Mesenteric fat pad (tissue), 1 donor: ENCODE measurements at places on chromosomes 13 and 19. TPM values are rescaled to one million over a fixed set of nuclear protein-coding genes. Genes with fewer than 3 reads are reported as not detected.

GRCh38 chr13:48737689-48738088 is 84.0 kb downstream of the CYSLTR2 start:
- DNase-seq: no peak

DNA sequence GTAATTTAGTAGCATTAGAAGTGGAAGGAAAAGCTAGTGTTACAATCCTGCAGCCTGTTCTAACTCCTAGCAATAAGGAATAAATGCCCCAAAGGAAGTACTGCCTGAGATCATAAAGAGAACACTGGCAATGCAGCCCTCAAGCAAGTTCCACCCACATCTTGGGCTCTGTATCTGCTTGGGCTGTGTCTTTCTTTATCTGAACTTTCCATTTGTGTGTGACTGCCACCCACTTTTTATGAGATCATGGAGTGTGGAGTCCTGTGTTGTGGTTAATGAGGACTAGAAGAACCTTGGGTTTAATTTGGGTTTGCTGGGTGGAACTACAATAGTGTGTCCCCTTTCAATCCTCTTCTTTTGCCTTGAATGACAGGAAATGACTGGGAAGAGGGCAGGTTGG is 38.2 kb downstream of the RFXAP start:
- DNase-seq: no peak

DNA sequence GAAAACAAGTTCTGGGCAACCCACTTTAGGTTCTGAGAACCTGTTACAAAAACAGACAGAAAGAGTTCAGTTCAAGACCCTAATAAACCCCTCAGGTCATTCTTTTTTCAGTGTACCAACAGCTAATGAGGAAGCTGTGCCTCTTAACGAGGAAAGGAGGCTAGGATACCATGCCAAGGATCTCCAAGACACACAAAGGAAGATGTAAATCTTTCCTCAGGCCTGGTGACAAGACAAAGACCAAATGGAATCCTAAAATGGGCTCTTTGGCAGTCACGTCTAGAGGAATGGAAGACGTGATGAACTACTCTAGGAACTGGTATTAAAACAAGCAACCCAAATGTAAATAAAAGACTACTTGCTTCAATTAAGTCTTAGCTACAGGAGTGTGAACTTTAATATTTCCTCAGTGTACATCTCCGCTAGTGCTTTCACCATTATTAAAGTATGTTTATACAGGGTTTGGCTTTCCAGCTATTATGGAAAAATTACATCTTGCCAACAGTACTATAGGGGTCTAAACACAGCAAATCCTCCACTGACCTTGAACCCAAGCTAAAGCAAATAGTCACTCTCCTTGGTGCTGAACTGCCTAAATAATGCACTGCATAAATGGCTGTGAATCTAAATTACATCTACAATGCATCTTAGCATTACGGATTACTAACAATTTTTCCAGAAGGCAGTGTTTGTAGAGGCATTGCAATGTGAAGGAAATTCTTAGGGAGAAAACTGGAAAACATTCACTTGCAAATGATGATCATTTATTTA is 42.3 kb downstream of the ENOX1 start:
- DNase-seq: no peak

DNA sequence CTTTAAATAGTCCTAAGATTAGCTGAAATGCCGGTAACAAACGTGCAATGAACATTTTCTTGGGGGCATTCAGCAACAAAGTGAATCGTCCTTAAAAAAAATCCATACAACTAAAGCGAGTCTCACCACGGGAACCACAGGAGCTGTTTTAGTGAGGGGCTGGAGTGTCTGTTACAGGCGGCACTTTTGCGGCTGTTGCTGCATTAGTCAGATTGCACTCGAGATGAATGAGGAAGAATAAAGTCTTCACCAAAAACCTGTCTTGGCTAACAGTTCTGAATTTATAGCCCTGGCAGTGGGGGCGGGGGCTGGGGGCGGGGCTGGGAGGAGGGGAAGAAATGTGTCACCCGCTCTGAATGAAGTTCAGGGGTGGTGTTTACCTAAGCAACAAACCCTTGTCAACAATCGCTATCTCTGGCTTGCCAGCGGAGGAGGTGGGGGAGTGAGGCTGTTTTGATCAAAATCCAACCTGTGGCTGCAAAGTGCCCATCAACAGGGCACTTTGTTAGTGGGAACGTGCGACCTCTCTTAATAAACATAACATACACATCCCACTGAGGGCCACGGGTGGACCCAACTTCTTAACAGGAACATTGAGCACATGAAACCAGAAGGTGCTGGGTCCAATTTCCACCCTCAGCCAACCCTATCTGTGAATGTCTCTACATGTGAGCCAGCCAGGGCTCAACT is 44.5 kb downstream of the RFX2 start:
- DNase-seq: no peak

- DNase-seq: no peak
Observed at GRCh38 chr13:49063011-49063410, 87.3 kb downstream of the FNDC3A start.

DNA sequence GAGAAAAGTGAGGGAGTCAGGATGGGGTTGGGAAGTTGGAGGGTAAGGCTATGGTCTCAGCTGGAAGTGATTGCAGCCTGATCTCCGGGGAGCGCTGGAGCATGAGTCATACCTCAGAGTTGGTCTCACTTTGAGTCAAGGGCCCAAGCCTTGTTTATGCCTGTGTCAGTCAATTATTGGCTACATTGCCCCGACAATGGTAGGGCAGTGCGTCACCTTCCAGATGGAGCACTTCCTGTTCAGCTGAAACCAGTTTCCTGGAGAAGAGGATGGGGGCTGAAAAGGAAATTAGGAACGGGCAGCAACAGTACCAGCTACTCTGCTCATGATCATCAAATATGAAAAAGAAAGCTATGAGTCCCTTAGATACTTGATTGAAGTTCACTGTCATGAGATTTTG is 60.4 kb downstream of the ADGRE1 start:
- DNase-seq: no peak

ADAMTSL5 gene
- 1.8 TPM for total RNA-seq

KMT5C gene
- 6.8 TPM for total RNA-seq

DNA sequence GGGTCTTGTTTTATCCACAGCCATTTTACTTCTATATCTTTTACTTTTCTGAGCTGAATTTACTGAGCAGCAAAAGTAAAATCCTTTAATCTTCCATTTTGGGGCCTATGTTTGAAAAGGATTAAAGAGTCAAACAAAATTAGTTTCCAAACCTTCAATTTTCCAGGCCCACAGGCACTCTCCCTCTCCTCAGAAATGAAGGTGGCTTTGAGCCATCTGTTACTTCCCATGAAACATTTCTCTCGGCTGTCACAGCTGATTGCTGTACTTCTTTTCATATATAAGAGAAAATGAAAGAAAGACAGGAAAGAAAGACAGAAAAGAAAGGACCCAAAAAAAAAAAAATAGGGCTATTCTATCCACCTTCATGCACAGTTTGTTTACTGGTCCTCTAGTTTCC is 194.9 kb downstream of the LACC1 start:
- DNase-seq: no peak

LAIR2 gene
- 1.7 TPM for total RNA-seq

SIGLEC10 gene
- 5.2 TPM for total RNA-seq

CNFN gene
- total RNA-seq: 2.2 TPM

DNA sequence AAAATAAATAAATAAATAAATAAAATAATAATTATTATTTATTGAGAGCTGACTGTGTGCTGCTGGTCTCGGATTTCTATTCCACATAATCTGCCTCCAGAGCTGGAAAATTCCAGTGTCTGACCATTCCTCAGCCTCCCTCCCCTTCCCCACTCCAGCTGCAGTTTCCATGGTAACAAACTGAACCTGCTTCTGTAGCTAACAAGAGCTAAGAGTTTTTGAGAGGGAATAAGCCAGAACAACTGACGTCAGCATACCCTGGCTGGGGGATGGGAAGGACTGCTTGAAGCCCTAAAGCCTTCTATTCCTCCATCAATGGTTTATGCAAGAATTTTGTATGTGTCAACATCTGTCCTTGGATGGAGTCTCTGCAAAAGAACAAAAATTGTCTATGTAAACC is 26.0 kb upstream of the PEG3 start:
- DNase-seq: no peak

ZNF534 gene
- total RNA-seq: not detected

NLRP4 gene
- total RNA-seq: not detected

CRLF1 gene
- 30.7 TPM for total RNA-seq

ZNF540 gene
- total RNA-seq: 1.8 TPM

BTBD2 gene
- total RNA-seq: 61.4 TPM

DNA sequence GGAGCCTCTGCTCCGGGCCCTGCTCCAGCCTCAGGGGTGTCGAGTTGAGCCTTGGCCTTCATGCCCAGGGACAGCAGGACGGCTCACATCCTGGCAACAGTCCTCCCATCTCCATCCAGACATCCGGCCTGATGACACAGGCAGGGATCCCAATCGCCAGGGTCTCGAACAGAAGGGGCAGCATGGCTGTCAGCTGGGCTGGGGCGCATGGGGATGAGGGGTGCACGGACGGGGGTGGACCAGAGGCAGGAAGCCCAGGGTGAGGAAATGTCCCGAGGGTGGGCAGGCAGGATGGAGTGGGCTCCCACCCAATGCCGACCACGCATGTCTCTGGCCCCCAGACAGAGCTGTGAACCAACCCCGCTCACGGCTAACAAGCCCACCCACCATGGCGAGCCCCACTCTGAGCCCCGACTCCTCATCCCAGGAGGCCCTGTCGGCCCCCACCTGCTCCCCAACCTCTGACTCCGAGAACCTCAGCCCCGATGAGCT is 16.2 kb downstream of the EVI5L start:
- no peak for DNase-seq

DNA sequence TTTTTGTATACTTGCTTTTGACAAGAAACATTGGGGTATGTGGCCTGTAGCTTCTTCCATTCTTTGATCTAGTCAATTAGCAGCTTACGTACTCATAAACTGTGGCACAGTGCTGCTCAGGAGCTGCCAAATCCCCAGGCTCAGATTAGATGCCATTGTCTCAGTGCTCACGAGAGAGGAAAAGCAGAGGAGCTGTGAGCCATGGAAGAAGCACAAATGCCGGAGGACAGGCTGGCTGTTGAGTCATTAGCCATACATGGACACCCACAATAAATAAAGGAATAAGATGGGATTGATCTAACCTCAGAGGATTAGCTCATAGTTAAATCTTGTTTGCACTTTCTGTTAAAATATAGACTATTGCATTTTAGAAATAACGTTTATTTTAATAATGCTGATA is 121.7 kb downstream of the POSTN start:
- no peak for DNase-seq

DNA sequence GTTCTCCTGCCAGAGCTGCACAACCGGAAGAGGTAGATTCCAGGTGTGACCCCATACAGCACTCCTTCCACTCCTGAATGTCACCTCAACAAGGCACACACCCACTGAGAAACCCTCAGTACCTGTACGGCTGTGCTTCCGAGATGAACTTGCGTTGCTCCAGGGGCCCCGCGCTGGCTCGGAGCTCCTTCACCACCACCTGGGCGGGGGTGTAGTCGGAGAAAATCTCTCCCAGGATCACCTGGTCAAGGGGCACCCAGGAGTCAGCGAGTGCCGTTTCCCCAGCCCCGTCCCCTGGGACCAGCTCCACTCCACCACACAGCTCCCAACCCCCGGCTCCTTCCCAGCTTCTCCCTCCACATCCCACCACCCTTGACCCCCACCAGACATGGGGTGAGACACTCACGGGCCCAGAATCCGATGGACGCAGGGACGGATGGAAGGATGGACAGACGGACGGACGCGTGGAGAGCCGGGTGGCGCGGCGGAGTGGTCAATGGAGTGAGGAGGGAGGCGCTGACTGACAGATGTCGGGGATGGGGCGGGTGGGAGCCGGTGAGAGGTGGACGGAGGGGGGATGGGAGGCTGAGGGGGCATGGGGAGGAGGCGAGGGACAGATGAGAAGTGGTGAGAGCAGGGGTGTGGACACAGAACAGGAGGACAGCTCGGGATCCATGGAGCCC is 2.8 kb downstream of the LMTK3 start:
- no peak for DNase-seq

GRCh38 chr13:35838356-35838755 is 292.8 kb downstream of the DCLK1 start:
- DNase-seq: no peak

SMIM17 gene
- 0.51 TPM for total RNA-seq

DZIP1 gene
- total RNA-seq: 7.8 TPM

GRCh38 chr19:31583148-31583547 is 233.9 kb upstream of the TSHZ3 start:
- DNase-seq: no peak

DYRK1B gene
- total RNA-seq: 8.8 TPM

DNA sequence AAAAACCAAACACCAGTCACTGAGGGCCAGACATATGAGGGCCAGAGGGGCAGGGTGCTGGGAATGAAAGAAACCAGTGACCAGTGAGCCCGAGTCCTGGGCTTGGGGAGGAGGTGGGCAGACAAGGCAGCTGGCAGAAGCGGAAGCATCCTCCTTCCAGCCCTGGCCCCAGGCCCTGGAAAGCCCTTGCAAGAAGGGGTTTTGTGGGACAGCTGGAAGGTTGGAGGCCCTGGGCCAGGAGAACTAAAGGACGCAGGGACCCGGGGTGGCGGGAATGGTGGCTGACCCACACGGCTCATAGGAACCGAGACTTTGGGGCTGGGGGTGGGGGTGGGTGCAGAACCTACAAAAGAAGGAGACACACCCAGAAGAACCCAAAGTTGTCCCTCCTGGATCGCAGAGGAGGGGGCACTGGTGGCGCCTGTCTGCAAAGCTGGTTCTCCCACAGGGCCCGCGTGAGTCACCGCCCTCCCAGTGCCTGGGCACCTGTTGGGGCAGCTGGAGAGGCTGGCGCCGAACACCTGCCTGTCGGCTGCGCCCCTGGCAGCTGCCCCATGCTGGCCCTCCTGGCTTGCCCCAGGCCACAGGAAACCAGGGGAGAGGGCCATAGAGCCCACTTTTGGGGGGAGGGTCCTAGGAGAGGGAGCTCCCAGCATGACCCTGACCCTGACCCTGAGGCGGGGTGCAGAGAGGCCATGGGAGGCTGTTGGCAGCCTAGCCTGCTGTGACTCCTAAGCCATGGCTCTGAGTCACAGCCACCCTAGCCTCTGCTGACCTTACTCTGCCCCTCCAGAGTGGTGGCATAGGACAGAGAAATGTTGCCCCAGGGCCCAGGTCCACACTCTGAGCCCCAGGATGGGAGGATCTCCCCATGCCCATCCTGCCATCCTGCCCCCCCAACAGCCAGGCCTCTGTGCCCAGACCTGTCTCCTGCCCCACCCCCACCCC is 802 bp downstream of the DMPK start:
- no peak for DNase-seq
